ENCODE measurements at places on chromosomes 1 and 21.

DNA sequence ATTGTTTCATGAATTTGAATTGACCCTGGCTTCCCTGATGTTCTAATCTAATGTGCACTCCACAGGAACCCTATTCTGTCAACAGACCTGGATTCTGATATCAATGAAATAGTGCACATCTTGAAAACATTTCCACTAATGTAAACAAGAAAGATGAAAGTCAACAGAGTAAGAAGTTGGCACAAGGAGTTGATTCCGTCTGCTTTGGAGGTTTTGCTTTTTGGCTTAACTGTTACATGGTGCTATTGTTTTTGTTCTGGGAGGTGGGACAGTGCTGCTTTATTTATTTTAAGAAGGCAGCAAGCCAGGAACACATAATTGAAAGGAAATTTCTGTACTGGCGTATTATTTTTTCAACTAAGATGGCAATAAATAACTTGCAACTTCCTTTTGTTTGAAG, 73.3 kb downstream of the LEPR start:
- DNase-seq, result no peak

DNA sequence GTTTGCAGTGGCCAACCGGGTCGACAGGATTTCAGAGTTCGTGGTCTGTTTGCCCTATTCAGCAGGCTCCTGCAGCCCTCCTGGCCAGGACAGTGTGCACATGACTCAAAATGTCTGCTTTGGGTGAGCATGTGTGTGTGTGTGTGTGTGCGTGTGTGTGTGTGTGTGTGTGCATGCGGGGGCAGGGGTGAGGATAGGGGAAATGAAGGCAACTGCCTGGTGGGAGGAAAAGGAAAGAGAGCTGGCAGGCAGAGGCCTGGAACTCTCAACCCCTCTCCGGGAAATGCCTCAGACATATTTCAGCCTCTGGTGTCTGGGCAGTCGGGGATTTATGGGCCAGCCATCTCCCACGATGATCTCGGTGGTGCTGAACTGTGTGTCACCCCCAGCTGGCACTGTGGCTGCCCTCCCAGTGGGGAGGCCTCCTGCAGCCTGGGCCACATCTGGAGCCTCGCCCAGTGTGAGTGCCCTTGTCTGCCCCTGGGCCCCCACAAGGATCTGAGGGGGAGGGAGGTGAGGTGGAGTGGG, 15.2 kb downstream of the CDCP2 start:
- peak; percentile 42 for DNase-seq

GRCh38 chr1:42937836-42938644, 20.6 kb downstream of the SLC2A1 start:
- DNase-seq, result no peak

DNA sequence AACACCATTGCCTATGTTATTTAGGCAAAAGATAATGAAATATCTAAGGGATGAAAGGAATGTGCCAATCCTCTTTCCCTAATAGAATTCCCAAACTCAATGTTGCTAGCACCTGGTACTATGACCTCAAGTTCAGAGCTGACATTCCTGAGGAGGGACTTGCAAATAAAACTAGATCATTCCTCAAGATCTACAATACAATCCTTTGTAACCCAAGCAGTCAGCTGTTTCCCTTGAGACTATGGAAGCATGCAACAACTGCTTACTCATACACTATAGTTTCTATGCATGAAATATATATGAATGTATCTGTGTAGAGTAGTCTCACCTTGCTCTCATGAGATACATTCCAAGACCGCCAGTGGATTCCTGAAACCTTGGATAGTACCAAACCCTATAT, 65.0 kb downstream of the ABL2 start:
- no peak for DNase-seq

DNA sequence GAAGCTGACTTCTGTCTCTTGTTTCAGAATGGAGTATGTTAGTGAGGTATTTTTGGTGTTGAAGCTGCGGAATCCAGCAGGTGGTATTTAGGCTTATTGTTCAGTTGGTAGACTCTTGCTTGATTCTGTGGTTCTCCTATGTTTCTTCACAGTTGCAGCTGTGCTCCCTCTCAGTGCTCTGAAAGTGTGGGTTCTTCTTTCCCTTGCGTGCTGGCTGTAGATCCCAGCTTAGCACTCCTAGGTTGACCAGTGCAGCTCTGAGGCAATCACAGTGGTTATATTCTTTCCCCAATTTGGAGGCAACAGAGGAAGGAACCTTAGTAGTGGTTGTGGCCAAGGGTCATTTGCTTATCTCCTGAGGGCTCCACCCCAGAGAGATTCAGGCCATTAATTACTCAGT, 269.2 kb upstream of the NRIP1 start:
- no peak for DNase-seq

DNA sequence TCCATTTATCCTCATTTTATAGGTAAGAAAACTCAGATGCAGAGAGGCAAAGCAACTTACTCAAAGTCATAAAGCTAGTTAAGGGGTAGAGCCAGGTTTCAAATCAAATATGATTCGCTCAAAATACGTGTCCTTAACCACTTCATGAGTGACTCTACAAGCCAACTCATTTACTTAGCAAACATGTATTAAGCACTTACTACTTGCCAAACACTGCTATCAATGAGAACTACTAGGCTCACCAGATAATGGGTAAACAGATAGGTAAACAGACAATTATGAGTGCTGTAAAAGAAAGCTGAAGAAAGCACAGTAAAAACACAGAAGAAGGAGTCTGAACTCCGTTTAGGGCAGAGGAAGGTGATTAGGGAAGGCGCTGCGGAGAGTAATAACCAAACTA, 65.9 kb downstream of the WDR64 start:
- DNase-seq, result no peak

- no peak for DNase-seq
These were observed 69.6 kb downstream of the COLGALT2 start for GRCh38 chr1:183967914-183968313.

DNA sequence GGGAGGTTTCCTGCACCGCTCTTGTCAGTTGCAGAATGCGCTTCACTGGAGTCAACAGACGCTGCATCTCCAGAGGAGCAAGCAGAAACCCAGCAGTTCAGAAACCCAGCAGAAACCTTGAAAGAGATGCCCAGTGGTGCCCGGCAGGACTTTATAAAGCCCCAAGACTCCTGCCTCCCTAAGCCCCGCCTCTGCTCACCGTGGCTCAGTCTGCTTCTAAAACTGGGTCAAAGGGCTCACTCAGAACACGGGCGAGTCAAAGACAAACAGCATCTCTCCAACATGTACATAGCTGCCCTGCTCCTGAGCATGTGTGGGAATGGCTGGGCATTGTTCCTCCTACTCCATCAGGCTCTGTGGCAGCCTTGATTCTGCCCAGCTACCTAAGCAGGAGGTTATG, at the start of gene HMGCS2:
HMGCS2 (minus strand) TSS at position 128 of the 400 bp plus-strand sequence; CDS start at position 67, 61 bp downstream.
- no peak for DNase-seq

GRCh38 chr1:230757856-230758708, 10.9 kb downstream of the CAPN9 start:
- no peak for DNase-seq

DNA sequence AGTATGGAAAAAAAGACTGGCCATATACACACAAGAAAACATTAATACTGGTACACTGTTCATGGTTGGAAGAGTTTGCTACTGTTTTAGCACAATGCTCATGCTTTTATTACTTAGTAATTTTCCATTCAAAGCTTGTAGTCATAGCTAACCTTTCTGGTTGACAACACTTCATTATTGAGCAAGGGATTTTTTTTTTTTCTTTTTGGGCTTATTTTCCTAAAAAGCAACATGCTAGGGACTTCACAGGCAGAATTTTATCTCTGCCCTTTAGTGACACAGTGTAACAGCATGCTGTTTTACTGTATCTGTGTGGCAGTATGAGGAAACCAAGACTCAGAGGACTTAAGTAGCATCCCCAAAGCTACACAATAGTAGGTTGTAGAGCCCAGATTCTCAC, 58.5 kb downstream of the FGGY start:
- no peak for DNase-seq

GRCh38 chr1:58500043-58500442, 46.5 kb downstream of the OMA1 start:
- no peak for DNase-seq

- no peak for DNase-seq
These were observed 38.1 kb downstream of the NIBAN1 start for GRCh38 chr1:184935920-184936798.

DNA sequence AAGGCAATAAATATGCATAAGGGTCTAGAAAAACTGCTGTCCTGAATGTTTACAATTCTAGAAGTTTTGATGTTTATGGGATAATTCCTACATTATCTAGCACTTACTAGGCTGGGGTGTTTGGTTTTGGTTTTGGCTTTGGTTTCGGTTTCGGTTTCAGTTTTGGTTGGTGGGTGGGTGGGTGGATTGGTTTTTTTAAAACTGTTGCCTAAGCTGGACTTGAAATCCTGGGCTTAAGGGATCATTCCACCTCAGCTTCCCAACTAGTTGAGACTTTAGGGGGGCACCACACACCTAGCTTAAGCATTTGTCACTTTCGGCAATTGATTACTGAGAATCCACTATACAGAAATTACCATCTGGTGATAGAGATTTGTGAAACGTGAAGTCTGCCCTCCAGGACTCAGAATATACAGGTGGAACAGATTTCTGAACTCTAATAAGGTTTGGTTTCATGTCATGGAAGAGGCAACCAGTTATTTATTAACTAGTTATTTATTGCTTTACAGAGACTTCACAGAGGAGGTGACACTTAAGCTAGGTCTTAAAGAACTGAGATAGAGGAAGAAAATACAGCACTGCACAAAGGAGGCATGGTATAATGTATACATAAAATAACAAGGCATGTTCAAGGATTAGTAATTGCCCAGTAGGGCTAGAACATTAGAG, 69.6 kb downstream of the PIK3R3 start:
- DNase-seq, result no peak

DNA sequence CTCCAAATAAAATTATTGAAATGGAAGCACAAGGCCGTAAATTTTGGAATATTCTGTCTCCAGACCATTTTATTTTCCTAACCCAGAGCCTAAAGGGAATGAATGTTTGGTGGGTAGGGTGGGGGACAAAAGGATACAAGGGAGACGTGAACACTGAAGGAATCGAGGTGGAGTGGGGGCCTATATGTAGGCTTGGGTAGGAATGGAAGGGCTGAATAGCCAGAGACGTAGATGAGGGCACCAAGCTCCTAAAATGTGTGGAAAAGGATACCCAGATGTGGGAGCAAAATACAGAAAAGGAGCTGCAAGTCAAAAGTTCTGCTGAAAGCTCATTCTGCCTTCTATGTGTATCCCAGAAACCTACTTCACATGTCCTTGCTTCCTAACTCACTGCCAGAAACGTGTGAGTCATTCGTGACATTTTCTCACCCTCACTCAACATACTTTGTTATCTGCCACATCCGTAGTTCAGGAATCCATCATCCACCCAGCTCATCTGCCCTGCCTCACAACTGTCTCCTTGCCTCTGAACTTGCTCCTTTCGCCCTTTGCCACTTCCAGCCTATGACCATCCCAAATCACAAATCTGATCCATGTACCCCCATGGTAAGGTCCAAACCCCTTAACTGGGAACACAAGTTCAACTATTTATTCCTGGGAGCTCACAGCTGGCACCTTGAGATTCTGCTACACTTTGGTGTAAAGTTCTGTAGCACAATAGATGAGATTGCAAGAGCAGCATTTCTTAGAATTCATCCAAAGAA, 84.1 kb upstream of the PRDX6 start:
- DNase-seq, result no peak

DNA sequence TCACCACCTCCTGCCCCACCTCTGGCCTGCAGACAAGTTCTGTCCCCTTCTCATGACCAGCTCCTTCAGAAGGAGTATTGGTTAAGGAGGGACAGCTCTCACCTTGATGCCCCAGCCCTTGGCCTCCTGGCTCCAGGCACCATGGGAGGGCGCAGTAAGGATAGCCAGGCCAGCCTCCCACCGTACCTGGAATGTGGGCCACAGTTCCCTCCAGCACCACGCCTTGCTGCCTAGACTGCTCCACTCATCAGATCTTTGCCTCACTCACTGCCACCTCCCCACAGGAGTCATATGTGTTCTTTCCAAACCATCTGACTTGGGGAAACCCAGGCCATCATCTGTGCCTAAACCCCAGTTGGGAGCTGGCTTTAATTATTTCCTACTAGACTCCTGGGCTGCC, 97.0 kb downstream of the CCDC185 start:
- DNase-seq, result no peak

- DNase-seq, result no peak
These were observed 56.5 kb upstream of the ZNF326 start for GRCh38 chr1:89938171-89939055.

- DNase-seq, result no peak
These were observed 506 bp upstream of the SRP9 start for GRCh38 chr1:225777058-225777582.

GRCh38 chr1:64848803-64849202, 103.9 kb downstream of the RAVER2 start:
- no peak for DNase-seq

- DNase-seq, result no peak
These were observed 62.9 kb upstream of the ZNF326 start for GRCh38 chr1:89931964-89932363.

- no peak for DNase-seq
These were observed 64.3 kb downstream of the TMEM53 start for GRCh38 chr1:44609768-44610526.

Data from T1000 (cell line).